Myometrial cell (primary cell): ENCODE measurements at places on chromosomes 13 and 19. TPM values are rescaled to one million over a fixed set of nuclear protein-coding genes. Genes with fewer than 3 reads are reported as not detected.

The KLK13 gene
- not detected in 2 replicates for total RNA-seq

The GPR183 gene
- 0.18 TPM in 1 of 2 replicates, not detected in the other for total RNA-seq

The GALP gene
- total RNA-seq: not detected in 2 replicates

The OR7C1 gene
- not detected in 2 replicates for total RNA-seq

The PRR12 gene
- total RNA-seq: 3.9 and 4.0 TPM in 2 replicates

The VSTM1 gene
- not detected in 2 replicates for total RNA-seq

The TMC4 gene
- not detected in 2 replicates for total RNA-seq

The AMH gene
- total RNA-seq: 0.18 TPM in 1 of 2 replicates, not detected in the other

The TEKTIP1 gene
- not detected in 2 replicates for total RNA-seq

The SELENOV gene
- not detected in 2 replicates for total RNA-seq

The S1PR2 gene
- 8.1 and 8.5 TPM in 2 replicates for total RNA-seq

The TRIM13 gene
- 13.3 and 19.3 TPM in 2 replicates for total RNA-seq

The KLK15 gene
- not detected in 2 replicates for total RNA-seq

The ZNF534 gene
- not detected in 2 replicates for total RNA-seq

The TNFSF9 gene
- total RNA-seq: 1.2 and 1.6 TPM in 2 replicates

The PGLYRP1 gene
- not detected in 2 replicates for total RNA-seq

The TMPRSS9 gene
- total RNA-seq: not detected in 2 replicates

The NLRP11 gene
- not detected in 2 replicates for total RNA-seq

The CATSPERD gene
- not detected in 2 replicates for total RNA-seq

The MFSD12 gene
- total RNA-seq: 107 and 146 TPM in 2 replicates

The PSG1 gene
- total RNA-seq: 0.29 and 0.53 TPM in 2 replicates

The CGB2 gene
- not detected in 2 replicates for total RNA-seq

The SYMPK gene
- total RNA-seq: 33.5 and 40.6 TPM in 2 replicates

The ZNF302 gene
- total RNA-seq: 4.0 and 9.7 TPM in 2 replicates
